ENCODE measurements at places on chromosomes 3 and 15.

DNA sequence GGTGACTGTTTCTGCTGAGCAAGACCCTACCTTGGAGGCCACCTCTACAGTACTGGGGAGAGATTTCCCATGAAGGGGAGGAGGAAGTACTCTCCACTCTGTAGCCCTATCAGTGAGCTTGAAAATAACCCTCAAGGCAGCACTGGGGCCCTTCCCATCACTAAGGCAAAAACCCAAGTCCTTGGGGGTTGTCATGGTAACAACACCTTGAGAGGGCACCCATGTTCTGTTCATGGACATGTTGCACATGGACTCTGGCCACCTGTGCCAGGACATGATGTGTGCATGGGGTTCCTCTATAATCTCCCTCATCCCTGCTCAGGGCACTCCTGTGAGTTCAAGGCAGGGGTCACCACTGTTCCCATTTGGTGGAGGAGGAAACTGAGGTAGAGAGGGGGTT lies 10.9 kb upstream of the CDC25A start:
- DNase-seq = no peak

DNA sequence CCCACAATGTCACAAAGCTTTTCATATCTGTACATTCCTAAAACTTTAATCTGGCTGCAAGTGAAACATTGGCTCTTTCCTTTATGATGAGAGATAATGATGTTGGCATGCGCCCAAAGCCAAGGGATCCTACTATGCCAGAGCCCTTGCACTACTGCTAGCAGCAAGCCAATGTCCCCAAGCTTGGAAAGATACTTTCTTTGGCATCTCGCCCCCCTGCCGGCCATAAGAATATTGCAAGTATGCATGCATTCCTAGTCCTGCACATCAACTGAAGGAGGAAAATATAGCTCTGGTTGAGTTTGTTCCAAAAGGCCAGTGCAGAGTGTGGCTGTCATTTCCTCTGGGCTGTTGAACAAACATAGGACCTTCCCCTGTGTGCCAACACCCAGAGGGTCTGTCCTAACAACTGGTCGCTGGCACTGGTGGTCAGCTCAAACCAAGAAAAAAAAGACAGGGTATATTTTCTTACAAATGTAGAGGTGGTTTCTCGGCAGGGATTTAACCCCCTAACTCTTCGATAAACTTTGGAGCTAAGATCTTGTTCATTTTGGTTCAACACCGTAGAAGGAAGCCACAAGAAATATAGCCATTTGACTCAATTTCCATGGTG lies 120.9 kb upstream of the ZBED2 start:
- DNase-seq = peak; percentile 27

GRCh38 chr3:133138017-133138416 lies 99.8 kb downstream of the TMEM108 start:
- DNase-seq = no peak

DNA sequence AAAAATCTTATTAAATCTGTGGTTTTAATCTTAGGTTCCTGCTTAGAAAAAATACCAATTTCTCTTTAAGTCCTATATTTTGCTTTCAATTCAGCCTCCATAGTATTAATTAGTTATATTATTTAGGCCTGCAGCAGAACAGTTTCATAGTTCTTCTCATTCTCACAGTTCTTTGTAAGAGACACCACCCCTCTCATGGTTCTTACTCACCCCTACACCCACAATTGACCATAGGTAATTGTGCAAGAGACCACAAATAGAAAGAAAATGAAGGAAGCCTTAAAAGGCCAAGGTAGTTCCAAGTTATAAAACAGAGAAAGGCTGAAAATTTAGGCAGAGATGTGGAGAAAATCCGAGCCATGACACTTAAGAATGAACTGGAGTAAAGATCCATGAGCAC lies 415.3 kb downstream of the TIGIT start:
- no peak for DNase-seq

DNA sequence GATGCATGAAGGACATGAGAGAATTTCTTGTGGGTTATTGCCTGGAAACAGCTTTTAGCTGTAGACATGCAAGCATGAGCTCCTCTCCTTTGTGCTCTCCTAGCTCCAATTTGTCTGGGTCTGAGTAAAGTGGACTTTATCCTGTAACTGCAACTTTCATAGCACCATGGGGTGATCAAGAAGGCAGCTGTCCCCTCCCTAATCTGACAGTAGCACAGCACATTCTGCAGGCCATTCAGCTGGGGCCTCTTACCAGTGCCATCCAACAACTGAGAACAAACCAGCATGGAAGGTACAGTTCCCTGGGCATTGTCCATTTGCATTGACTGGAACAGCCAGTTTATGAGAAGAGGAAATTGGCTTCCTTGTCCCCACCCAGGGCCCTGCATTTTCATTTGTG lies 7.7 kb upstream of the RAB27A start:
- no peak for DNase-seq

Data from WTC11 (cell line).